ENCODE measurements at places on chromosomes 2 and 18. TPM values are rescaled to one million over a fixed set of nuclear protein-coding genes. Genes with fewer than 3 reads are reported as not detected.
A peak's percentile ranks its signal among the peaks of the same experiment; 100 is the strongest.

DNA sequence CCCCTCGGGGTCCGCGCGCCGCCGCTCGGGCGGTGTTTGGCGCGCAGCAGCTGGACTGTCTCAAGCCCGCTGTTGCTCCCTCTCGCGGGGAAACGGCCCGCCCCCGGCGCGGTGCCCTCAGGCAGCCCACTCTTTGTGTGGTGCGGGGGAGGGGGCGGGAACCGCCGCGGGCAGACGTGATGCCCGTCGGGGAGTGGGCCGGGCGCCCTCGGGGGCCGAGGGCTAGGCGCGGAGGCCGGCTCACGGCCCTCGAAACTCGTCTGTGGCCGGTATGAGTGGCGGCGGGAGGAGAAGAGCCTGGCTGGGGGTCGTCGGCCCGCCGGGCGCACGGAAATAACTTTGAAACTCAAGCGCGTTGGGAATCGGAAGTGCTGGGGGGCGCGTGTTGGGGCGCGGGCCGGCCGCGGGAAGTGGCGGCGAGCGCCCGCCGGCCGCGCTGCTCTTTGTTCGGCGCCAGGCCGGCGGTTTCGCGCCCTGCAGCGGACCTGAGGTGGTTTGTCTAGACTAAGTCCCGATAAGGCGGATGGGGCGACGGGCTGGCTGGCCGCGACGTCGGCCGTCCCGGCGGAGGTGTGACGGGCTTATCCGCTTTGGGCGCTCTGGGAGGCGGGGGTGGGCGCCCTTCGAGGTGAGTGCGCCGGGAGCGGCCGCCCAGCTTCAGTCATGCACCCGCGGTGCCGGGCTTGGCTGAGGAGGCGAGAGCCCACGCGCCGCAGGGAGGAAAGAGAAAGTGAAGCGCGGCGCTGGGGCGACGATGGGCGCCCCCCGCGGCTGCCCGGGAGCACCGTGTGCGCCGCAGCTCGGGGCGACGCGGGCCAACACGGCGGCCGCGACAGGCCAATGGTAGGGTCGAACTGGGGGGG lies 679 bp downstream of the PTMA start:
- DNase-seq, result peak; percentile 82

- DNase-seq, result no peak
Measured at GRCh38 chr2:62568074-62568473, 62.1 kb upstream of the TMEM17 start.

GRCh38 chr2:240143801-240144648 lies 3.6 kb upstream of the OTOS start:
- DNase-seq, result peak; percentile 83

DNA sequence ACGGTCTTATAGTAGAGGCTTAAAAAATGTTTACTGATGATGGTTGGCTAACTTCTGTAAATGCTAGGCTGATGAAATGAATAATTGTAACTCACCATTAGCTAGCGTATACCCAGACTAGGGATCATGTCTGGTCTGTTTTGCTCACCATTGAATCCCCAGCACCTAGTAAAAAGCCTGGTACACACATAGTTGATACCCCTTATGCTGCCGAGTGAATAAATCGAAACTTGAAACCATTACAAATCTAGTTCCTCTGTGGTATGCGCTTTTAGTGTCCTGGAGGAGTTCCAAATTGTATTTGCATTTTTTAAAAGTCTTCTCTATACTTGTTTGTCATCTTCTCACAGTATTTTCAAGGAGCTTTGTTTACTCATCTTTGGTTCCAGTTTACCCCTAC lies 1.3 kb downstream of the TAF1B start:
- no peak for DNase-seq

GRCh38 chr18:250685-251084 lies 17.2 kb downstream of the THOC1 start:
- no peak for DNase-seq

DNA sequence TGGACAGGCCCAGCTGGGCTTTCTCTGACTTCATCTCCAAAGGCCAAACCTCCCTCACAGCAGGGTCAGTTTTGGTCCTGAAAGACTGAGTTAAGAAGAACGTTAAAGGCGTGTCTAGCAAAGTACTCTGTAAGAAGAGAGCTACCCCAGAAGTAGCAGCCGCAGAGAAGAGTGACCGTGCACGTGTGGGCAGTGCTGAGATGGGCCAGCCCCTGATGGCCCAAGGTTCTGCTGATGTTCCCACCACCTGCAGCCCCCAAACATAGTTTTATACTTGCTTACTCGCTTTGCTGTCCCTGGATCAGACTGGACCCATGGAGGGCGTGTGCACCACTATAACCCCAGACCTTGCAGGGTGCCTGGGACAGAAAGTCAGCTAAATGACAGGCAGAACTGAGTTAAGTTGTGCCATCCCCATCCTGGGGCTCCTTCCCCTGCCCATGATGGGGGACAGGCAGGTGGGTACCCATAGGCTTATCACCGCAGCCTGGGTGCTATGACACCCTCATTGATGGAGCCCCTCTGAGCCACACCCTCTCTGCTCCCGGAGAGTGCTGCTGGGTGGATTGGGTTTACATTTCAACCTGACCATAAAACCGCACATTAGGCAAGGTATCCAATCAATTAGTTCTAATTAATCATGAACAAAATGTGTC lies 367.3 kb upstream of the HS6ST1 start:
- no peak for DNase-seq

- DNase-seq, result no peak
Measured at GRCh38 chr18:46346213-46346612, 242.0 kb downstream of the HAUS1 start.

DNA sequence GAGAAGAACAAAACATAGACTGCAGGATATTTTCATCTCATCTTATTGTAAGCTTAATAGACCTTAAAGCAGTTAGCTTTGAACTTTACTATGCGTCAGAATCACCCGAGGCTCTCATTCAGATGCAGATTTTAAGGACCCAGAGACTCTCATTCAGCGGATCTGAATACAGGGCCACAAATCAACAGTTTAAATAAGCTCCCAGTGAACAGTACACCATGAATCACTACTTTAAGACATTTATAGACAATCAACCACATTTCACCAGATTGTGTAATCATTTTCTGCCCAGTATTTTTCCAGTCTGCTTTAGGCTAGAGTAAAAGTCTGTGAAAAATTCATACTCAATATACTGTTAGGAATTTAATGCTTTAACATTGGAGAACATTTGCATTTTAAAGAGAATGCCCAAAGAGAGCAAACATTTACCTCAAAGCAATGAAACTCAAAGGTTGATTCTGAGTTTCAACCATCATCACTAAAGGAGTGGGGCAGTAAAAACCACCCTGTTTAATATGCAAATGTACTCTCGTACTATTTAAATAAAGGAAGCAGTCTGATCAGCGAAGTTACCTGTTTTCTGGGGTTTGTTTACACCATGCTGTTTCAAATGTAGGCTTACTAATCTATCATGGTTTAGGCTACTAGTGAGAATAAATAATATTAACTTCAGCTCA lies 11.0 kb upstream of the ALPK2 start:
- no peak for DNase-seq

ACADL gene
- not detected for total RNA-seq

AP1S3 gene
- 8.6 TPM for total RNA-seq

RPRM gene
- total RNA-seq, result not detected
